ENCODE measurements at places on chromosomes 1 and 21.
A peak's percentile ranks its signal among the peaks of the same experiment; 100 is the strongest.

DNA sequence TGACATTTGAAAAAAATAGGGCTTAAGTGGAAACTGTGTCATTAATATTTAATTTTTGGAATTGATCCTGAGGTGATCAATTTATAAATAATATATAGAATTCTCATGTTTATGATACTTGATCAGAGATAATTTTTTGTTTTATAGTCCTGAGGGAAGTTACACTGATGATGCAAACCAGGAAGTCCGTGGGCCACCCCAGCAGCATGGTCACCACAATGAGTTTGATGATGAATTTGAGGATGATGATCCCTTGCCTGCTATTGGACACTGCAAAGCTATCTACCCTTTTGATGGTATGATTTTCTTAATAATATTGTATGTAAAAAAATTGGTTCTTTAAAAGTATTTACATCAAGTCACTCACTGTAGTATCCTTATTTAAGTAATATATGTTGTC is 101.2 kb downstream of the FNBP1L start:
- no peak for DNase-seq

- no peak for DNase-seq
Measured at GRCh38 chr1:178571807-178572206, 58.9 kb downstream of the TEX35 start.

DNA sequence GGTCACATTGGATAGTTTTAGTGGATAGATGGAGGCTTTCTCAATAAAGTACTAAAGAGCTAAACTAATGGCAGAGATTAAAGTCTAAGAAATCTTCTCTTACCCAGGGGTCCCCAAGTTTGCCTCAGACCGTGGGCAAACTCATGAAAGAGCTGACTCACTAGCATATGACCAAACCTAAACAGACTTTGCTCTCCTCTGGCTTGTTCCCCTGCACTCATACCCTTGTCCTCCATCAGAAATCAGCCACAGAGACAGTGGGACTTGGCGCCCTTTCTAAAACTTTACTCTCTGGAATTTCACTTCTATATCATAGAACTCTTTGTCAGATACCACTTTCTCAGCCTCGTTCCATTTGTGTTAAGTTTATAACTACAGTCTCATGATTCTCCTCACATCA is 17.0 kb upstream of the HSD3B2 start:
- DNase-seq: no peak

DNA sequence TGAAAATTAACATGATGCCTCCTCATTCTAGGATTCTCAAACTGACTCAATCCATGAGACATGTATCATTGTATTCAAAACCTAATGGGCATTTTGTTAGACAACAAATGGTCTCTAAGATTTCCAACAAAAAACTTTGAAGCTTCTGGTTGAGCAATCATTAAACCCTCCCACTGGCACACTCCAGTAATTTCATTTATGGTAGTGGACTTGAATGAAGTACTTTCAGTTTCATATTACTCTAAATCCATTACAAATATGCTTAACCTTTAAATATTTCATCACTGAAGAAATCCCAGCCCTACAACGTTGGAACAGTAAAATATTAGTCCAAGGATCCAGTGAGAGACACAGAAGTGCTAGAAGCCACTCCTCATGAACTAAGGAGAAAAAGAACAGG is 43.5 kb downstream of the GBP6 start:
- DNase-seq: no peak

DNA sequence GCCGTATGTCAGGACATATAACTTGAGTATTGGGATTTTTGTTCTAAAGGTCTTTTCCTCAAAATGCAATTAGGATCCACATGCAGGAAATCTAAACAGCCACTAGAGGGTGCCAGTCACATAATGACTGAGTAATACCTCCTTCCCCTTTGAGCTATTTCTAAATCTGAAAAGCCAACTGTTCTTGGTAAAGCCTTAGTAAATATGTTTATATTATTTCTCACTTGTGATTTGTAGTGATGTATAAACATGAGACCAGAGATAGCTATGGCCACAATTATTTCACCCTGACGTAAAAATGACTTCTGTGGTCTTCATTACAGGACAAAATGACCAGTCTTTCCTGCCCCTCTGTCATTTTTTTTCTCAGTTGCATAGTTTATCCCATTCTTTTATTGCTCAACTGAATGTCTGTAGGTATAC is 41.0 kb upstream of the DR1 start:
- DNase-seq: peak; percentile 64

- no peak for DNase-seq
Measured at GRCh38 chr1:85313888-85314696, 37.7 kb upstream of the BCL10 start.

DNA sequence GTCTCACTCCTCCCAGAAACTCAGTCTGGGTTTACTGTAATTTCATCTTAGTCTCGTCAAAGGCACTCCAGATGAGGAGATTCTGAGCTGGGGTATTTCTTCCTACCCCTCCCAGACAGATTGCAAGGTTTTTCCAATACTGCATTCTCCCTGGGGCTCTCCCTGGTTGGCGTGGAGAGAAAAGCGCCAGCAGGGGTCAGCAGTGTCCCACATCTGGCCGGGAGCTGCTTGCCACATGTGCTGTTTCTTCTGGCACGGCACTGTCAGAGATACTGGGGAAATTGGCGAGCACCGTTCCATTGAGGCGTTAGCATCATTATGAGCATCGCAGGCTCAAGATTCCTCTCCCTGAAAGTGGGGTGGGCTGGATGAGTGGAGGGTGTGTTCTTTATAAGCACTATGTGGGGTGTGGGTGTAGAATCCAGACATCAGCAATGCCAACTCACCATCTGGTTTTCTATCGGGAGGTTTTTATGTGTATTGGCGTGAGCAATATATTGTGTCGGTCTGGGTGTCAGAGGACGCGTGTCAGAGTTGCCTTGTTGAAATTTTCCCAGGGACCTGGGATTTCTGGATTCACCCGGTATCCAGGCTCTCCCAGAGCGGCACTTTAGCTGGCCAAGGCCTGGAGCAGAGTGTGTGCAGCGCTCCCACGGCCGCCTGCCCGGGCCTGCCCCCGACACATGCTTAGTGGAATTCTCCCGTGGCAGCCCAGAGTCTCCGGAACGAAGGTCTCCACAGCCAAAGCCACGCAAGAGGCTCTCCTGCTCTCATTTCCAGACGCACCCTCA is 8.0 kb upstream of the NAV1 start:
- DNase-seq: no peak

- DNase-seq: no peak
Measured at GRCh38 chr1:2940178-2940577, 81.1 kb upstream of the ACTRT2 start.

DNA sequence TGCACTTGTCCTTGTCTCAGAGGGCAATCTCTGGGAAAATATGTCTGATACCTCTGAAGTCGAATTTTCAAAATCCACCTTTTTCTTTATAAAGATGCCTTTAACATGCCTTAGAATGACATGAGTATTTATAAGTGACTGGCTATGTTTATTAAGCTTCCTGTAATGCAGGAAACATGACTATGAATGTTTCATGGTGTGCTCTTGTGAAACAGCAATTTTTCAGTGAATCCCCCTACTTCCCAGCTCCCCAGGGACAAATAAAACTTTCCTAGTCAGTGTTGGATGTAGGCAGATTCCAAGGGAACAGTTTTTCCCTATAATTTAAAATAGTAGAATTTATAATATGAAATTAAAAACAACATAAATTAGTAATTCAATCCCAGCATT is 437.0 kb downstream of the LMO4 start:
- no peak for DNase-seq

DNA sequence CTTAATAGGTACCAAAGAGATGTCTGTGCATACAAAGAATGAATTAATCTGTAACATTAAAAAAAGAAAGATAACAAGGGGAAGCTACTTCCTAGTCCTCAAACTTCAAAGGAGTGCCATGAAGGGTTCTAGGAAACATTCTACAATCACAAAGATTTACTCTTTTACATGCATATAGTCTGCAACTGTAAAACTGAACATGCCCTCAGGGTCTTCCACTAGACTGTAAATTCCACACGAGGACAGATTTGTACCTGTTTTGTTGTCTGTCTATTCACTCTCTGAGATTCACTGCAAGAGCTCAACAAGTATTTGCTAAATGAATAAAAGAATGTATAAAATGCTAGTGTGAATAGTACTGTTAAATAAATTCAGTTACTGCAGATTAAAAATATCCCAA is 4.4 kb downstream of the JAK1 start:
- DNase-seq: no peak

DNA sequence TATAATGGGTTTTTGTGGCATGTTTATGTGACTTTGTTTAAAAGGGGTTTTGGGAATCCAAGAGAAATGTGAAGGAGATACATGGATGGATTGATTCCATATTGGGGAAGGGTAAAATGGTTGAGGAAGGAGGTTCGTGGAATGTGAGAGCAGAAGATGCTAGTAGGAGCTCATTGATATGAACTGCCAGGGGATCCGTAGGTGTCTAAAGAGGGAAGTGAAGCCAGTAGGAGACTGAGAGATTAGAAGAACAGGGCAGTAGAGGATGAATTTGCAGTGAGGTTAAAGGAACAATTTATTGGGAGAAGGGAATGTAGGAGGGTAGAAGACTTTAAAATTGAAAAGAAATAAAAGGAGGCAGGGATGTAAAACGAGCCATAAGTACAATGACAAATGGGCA is 252.6 kb downstream of the GPR52 start:
- DNase-seq: no peak

DNA sequence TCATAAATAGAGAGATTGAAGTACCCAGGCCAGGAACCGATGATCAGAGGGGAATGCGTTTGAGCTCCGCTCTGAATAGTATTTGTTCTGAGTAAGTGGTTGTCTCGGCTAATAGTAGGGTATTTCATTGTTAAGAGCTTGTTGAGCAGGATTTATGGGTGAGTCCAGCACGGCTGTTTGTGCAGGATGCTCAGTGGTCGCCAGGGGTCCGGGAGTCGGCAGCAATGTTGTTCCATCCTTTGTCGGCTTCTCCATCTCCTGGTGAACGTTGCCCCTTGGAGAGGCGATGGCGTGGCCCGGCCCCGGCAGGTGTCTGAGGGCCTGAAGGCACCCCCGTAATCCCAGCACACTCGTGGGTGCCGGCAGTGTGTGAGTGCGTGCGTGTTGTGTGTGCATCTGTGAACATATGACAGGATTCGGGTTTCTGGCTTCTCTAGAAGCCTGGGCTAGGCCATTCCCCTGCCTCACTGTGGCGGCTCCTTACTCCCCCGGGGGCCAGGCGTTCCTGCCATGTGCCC is 160.8 kb upstream of the ARHGEF16 start:
- DNase-seq: no peak

DNA sequence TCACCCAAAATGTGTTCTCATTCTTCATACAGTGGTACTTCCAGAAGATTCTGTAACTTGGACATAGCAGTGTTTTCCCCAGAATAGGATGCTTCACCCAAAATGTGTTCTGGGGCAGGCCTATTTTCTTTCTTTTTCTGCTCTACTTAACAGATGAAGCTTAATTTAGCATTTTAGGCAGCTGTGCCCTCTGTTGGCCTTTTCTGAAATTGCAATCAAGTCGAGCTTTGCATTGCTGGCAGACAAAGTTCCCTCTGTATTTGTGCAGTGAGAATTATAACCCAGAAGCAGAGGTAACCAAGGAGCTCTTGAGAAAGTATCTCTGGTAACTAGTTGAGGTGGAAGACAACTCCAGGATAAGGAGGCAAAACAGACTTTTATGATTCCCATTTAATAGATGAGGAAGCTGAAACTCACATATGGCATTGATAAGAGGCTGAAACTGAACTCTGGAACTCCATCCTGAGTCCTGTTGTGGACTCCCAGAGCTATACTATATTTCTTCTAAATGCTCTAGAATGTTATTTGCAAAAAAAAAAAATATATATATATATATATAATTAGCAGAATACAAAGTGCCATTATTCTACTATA is 50.3 kb upstream of the L1TD1 start:
- DNase-seq: no peak

DNA sequence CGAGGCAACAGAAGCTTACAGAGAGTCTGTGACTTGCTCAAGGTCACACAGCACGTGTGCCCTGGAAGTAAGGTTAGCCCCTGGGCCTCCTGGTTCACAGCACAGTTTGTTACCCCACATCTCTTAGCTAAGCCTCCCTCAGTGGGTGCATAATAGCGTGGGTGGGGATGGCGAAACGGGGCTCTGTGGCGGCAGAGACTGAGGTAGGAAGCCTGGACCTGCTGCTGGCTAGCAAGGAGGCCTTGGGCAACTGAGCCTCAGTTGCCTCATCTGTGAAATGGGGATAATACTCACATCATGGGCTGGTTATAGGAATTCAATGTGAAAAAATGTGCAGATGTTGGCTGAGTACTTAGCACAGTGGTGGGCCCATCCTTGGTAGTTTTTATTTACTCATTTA is 596 bp downstream of the PADI4 start:
- DNase-seq: no peak

DNA sequence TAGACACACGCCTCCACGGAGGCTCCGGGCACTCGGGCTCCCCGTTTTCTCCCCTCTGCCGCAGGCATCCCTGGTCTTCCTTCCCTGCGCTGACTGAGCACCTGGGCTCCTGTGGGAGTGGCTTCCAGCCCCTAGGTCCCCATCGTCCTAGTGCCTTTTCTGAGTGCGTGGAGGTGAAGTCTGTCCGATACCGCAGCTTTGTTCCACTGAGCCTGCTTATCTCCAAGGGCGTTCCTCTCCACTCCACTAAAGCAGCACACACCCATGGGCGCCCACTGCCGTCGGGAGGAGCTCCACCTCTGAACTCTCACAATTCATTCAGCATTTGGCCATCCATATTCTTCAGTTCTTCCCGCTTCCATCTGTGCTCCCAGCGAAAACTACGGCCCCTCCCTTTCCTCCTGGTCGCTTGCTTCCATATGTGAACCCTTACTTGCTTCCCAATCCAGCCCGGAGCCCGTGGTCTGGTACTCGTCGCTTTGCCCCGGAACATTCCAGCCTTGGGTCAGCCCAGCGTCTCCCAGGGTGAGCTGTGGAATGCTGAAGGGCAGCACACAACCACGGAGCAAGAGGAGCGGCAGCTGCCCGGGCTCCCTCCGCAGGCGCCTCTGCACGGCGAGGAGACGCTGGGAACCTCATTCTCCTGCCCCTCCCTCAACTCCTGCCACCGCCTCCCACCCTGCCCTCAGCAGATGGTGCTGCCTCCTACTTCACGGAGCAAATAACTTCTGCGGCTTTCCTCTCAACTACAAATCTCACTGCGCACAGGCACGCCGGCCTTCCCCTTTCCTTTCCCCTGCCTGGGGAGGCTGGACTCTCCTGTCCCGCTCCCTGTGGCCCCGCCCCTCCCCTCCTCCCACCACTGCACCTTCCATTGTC is 27.5 kb downstream of the ATP8B2 start:
- peak; percentile 83 for DNase-seq

- DNase-seq: no peak
Measured at GRCh38 chr1:9302745-9303524, 10.2 kb downstream of the SPSB1 start.
